ENCODE measurements at places on chromosomes 7 and 10.

- no peak for DNase-seq
Observed at GRCh38 chr10:124546055-124546369, 84.4 kb downstream of the LHPP start.

DNA sequence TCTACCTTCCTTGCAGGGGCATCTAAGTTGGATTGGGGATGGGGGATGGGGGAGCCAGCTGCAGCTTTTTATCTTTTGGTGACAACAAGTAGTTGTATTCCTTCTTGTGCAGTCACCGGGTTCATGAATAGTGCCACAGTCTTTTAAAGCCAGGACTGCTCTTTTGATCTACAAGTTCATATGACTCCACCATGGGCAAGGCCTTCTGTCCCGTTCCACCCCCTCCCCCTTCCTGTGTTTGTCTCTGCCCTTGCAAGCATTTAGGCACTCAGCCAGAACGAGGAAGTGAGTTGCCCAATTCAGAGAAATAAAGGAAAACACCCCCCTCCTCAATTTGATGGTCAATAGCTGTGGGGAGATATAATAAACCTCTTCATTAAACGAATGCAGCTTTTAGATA is 44.8 kb upstream of the EGR2 start:
- DNase-seq, result no peak

- DNase-seq, result no peak
Observed at GRCh38 chr7:146961617-146962016, 845.0 kb downstream of the CNTNAP2 start.

GRCh38 chr10:99975942-99976809 is 33.6 kb downstream of the DNMBP start:
- peak; percentile 63 for DNase-seq

GRCh38 chr7:13017333-13017857 is 330.0 kb downstream of the ARL4A start:
- DNase-seq, result no peak

GRCh38 chr10:111705021-111705420 is 478.5 kb downstream of the GPAM start:
- DNase-seq, result peak; percentile 8

DNA sequence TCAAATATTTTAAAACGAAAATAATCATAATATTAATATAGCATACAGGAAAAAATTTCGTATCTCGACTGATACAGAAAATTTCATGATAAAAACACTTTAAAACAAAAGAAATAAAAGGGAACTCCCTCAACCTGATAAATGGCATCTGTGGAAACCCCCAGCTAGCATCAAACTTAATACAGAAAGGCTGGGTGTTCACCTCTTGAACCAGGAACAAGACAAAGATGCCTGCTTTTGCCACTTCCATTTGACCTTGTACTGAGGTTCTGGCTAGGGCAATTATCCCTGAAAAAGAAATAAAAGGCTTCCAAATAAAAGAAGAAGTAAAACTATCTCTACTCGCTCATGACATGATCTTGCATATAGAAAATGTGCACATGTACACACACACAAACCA is 2.5 kb upstream of the ALOX5 start:
- DNase-seq, result no peak

DNA sequence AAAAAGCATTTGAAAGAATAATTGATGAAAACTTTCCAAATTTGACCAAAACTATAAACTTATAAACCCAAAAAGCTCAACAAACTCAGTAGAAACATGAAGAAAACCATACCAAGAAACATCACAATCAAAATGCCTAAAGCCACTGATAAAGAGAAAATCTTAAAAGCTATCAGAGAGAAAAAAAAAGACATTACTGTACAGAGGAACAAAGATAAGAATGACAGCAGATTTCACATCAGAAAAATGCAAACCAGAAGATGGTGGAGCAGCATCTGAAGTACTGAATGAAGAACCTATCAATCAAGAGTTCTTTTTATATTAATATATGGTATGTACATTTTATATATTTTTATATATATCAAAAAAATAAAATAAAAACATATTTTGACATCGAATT is 2.4 kb upstream of the GPAM start:
- no peak for DNase-seq
